ENCODE measurements at places on chromosomes 7 and 10.

DNA sequence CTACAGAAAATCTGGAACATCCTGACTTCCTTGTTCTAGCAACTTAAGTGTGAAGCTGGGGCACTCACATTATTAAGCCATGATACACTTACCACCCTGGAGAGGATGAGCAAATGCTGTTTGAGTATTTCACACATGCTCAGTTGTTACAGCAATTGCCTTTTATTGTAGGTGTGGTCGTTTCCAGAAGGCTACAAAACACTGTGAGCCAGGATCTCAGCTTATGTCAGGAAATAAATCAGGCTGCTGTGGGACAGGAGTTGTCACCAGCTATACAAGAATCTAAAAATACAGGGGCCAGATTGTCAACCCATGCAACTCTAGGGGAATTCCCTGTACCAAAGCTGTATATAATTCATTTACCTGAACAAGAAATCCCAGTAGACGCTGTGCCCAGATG is 273.3 kb upstream of the SP4 start:
- no peak for DNase-seq

DNA sequence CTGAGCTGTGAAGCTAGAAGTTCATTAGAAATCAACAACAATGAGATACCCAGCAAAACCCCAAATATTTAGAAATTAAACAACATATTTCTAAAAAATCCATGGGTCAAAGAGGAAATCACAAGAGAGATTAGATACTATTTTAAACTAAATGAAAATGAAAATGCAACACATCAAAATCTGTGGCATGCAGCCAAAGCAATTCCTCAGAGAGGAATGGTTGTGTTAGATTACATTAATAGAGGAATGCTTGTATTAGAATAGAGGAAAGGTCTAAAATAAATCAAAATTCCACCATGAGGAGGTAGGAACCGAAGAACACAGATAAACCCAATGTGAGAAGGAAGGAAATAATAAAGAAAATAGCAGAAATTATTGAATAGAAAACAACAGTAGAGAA is 642.1 kb upstream of the GALNT17 start:
- no peak for DNase-seq

- DNase-seq, result no peak
Measured at GRCh38 chr10:126270111-126270510, 118.2 kb downstream of the ADAM12 start.

GRCh38 chr7:84247591-84247990 is 53.0 kb upstream of the SEMA3A start:
- no peak for DNase-seq

DNA sequence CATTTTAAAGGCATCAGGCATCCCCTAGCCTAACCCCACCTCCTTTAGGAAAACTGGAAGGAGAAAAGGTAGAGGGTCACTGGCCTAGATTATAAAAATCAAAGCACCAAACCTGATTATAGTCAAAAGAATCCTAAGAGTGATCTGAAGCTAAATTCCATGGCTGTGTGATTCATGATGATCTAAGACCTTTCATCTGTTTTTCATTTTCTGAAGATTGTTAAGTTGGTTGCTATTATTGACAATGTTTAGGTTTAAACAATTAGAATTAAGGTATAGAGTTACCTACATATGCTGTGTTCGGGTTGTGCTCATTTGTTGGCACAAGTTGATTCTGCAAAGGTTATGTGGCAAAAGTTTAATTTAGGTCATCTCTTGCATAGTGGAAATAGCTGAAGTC is 148.7 kb downstream of the BICC1 start:
- no peak for DNase-seq

DNA sequence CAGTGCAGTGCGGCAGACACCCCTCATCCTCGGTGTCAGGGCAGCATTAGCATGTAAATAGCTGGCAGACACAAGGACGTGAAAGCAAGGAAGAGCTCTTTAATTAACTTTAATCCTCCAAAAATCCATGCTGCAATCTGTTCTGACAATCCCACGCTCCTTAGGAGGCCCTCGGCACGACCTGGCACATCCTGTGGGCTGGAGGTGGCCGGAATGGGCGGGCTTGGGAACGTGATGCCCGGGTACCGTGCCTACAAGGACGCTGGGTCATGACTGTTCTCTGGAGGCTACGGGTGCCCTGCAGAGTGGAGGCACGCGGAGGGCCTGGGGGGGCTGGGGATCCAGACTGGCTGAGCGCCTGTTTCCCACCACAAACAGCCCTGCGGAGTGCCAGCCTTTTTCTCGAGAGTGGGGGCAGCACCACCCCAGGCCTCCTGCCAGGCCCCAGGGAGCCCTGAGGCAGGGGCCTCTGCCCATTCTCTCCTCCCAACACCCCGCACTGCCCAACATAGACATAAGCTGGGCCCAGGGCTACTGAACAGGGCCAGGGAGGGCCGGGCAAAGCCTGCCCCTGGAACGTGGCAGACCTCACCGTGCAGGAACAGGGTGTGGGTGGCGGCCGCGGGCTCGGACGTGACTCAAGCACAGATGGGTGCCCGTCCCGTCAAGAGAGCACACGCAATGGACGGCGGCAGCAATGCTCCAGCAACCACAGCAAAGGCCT is 189.3 kb downstream of the MAD1L1 start:
- DNase-seq, result no peak

DNA sequence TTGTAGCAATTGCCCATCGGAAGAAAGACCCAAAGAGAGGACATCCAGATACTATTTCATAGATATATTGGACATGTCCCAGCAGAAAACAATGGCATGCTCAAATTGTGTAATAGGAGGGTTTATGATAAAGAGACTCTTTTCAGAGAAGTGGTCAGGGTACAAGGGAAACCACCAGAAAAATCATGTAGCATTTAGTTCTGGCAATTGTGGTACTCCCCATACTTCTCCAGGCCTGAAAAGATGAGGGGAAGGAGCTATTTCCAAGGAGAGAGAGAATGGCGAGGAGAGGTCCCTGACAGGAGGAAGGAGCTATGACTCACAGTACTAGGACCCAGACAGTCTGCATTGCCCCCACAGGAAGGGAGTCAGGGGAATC is 68.4 kb upstream of the ADO start:
- no peak for DNase-seq

DNA sequence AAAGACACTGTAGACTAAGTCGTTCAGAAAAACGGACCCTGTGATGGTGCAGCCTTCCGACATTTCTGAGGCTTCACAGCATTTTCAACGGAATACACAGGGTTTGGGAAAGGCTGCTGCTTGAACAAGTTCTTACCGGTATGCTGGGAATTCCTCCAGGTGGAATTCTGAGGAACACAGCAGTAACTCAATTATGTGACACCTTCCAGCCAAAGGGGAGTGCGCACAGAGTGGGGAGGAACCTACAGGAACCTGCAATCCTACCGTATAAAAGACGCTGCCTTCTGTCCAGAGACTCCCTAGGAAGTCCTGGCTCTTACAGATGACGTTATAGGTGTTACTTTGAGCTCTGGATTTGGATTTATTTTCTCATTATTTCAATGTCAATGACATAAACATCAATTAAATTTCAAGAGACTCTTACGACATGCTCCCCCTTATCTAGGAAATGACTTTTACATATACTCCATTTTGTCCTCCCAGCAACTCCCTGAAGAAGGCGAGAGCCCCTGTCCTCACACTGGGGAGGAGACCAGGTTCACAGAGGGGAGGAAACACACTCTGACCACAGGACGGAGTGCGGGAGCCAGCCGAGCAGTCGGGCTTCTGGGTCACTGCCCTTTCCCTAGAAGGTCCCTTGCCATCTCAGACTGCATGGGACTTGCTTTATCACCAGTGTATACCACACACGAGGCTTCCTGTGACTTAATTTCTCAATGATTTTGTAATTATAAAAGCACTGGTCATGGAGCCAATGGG is 27.9 kb downstream of the VIPR2 start:
- no peak for DNase-seq

- no peak for DNase-seq
Measured at GRCh38 chr10:91709394-91709798, 76.5 kb upstream of the PPP1R3C start.

DNA sequence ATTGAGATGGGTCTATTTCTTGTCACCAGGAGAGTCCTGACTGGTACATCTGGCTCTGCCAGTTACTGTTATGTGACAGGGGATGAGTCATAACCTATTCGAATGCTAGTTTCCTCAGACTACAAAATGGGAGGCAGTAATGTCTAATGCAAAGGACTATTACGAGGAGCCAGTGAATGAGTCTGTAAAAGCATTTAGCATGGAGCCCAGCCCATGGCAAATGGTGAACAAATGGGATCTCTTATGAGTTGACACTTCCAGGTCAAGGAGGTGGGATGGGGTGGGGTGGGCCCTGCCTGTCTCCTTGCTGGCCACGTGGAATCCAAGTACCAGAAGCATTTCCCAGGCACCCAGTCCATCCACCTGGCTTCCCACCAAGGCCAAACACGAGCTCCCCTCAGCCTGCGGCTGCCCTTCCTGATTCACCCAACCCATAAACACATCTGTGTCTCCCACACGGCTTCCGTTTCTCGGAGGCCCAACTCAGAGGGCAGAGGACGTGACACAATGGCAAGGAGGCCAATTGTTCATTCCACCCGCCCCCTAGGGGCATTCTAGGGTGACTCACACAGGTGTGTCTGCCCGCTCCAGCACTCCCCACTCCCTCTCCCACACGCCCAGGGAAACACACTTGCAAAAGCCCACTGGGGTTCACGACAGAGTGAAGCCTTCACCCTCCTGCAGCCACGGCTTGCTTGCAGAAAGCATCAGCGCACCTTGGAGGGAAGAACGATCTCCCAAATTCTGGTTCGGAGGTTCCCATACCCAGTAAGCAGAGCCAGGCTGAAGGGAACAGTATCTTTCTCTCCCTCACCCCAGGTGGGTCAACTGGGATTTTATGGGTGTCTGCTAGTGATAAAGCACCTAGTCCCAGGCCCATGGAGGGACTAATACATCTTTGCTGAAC is 109.8 kb downstream of the SH3PXD2A start:
- no peak for DNase-seq

DNA sequence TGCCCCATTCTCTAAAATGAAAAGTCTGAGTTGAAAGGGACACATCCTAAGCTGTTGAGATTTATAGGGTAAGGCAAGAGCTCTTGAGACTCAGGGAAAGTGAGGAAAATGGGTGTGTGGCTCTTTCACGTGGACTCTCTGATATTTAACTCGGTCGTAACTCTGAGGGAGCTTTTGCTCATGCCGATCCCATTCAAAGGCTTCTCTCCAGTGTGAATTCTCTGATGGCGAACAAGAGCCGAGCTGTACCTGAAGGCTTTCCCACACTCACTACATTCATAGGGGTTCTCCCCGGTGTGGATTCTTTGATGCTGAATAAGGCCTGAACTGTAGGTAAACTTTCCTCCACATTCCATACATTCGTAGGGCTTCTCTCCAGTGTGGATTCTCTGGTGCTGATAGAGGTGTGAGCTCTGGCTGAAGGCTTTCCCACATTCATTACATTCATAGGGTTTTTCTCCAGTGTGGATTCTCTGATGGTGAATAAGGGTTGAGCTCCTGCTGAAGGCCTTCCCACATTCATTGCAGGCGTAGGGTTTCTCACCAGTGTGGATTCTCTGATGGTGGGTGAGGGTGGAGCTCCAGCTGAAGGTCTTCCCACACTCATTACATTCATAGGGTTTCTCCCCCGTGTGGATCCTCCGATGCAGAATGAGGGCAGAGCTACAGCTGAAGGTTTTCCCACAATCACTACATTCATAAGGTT is 10.4 kb downstream of the ZNF3 start:
- no peak for DNase-seq

DNA sequence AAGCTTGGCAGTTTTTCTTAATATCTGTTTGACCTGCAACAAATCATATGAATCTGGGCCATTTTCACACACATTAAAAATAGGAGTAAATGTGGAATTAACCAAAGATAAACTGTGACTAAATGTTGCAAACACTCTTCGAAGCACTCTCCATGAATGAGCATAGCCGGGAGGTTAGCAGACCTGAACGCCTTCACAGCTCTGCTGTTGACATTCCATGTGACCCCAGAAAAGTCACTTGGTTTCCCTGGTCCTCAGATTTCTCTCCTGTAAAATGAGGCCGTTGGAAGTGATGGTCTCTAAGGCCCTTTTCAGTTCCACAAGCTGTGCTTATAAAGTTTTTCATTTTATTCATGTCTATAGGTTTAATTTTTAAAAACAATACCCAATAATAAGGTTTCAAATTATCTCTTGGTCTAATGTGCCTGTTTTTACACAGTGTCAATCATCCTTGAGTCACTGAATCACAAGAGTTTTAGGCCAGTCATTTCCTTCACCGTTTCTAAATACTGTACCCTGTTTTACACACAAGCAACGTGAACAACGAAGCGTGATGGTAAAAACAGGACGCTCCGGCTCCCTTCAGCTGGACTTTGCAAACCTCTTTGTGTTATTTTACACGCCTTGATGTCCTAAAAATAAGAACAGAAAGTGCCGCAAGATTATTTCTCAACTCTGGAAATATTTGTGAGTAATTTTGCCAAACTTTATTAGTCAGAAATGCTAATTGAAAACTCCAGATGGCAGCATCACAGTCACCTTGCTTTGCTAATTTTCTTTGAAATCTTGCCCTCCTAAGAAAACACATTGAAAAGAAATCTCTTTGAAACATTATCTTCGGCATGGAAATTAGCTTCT is 38.6 kb upstream of the MET start:
- DNase-seq, result peak; percentile 67

DNA sequence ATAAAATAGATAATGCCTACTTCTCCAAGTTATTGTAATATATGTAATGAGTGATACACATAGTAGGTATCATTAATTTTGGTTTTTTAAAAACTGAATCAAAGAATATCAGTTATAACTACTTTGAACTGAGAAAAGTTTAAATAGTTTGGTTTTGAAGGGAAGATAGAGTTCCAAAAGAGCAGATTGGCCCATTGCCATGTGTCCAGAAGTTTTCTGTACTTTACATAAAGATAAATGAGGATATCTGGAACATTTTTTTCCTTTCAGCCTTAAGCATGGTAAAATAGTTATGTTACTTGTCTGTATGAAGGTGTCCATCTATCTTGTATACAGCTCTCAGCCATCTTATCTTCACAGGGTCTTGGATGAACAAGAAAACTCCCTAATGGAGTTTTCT is 97.9 kb upstream of the MXI1 start:
- DNase-seq, result no peak

GRCh38 chr7:122850528-122850927 is 35.7 kb downstream of the CADPS2 start:
- DNase-seq, result no peak

All from suppressor macrophage (primary cell).